ENCODE measurements at places on chromosomes 6 and 20.

GRCh38 chr6:167282165-167282564 is 8.9 kb upstream of the UNC93A start:
- DNase-seq = no peak

GRCh38 chr20:44035924-44036323 is 121.3 kb downstream of the TOX2 start:
- DNase-seq = no peak

DNA sequence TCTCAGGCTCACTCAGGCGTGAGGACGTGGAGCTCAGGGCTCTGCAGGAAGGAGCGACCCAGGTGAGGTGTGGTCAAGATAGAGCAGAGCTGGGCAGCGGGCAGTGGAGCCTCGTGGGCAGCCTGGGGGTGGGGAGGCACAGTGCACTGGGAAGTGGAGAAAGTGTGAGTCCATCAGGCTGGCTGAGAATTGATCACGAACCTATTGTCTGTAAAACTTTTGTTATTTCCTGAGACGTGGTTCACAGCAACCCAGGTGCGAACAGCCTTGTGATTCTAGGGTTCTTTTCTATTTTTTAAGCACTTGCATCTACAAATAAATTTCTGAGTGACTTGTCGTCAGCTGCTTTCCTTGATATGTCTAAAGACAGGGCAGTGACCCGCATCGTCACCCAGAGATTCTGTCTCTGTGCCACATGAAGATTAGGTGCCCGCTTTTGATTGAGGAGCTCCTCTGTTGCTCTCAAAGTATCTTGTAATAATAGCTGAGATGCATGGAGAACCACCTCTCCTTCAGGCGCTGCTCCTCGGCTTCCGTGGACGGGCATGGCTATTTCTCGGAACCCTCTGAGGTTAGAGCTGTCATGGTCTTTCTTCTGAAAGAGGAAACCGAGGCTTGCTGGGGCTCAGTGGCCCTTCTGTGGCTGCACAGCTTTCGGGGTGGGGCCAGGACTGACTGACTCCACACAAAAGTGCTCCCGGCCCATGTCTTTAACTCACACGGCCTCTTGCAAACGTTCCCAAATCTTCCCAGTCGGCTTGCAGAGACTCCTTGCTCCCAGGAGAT is 662 bp upstream of the CCR6 start:
- DNase-seq = no peak

DNA sequence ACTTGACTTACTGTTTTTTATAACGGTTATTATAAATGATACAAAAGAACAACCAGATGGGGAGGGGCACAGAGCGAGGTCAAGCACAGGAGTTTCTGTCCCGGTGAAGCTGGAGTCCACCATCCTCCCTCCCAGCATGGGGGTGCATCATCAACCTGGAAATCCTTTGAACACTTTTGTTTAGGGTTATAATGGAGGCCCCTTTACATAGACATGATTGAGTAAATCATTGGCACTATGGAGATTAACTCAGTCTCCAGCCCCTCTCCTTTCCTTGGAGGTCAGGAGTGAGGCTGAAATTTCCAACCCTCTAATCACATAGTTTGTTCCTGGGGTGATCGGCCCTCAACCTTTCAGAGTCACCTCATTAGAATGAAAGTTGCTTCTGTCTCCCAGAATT is 71.8 kb upstream of the ANKEF1 start:
- DNase-seq = no peak

DNA sequence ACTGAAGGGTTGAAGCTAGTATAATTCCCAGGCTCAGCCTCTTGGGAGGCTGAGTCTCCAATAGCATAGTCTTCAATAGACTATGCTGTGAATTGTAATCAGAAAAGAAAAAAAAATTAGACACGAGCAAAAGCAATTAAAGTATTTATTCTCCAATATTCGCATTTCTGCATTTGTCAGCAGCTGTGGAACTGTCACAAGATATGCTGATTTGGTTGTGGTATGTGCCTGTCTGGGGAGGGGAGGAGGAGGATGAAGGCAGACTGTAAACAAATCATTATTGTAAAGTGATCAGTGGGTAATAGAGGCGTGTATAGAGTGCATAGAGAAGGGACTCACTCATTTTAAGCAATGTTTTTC is 10.1 kb upstream of the BICRAL start:
- no peak for DNase-seq
